ENCODE measurements at places on chromosomes 12 and 14. TPM values are rescaled to one million over a fixed set of nuclear protein-coding genes. Genes with fewer than 3 reads are reported as not detected.

Gene TAS2R14
- 3.6 TPM for polyA plus RNA-seq

Gene CLEC6A
- polyA plus RNA-seq = not detected

Gene SIX6
- polyA plus RNA-seq = not detected

GRCh38 chr12:49260571-49261363 lies 4.1 kb upstream of the TUBA1C start:
- DNase-seq = no peak

- DNase-seq = peak; percentile 70
Measured at GRCh38 chr14:22887260-22887989, 4.4 kb downstream of the REM2 start.

DNA sequence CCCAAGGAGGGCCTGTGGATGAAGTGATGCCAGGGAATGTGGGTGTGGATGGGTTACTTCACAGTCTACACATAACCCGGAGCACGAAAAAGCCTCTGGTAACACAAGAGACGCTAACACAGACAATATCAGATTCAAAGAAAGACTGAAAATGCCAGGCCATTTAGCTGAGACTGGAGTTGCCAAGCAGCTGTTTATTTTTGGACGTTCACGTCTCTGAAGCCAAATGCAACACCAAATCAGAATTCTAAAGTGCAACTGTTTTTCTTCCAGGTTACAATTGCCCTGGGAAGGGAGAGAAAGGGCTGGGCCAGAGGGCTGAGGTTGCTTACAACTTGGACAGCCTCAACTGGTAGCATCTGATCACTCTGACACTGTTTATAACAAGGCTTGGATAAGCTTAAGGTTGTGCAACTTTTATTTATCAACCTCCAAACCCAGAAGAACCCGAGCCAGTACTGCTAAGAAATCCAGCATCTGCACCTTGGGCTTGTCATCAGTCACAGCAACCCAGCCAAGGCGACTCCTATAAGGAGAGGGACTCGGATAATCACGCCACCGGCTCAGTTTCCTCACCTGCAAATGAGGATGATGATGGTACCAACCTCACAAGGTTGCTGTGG lies 24.8 kb downstream of the NUAK1 start:
- peak; percentile 66 for DNase-seq

GRCh38 chr12:96314723-96315122 lies 85.5 kb downstream of the CDK17 start:
- DNase-seq = no peak

DNA sequence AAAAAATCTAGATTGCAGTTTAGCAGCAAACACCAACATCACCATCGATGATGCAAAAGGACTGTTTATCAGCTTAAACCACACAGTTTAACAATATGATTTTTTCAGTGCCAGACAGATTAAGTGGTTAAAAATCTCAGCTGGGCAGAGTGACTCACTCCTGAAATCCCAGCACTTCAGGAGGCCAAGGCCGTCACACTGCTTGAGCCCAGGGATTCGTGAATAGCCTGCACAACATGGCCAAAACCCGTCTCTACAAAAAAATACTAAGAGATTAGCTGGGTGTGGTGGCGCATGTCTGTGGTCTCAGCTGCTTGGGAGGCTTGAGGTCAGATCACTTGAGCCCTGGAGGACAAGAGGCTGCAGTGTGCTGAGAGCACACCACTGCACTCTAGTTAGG lies 8.9 kb downstream of the RSRC2 start:
- DNase-seq = no peak

GRCh38 chr14:102344084-102344483 lies 18.6 kb downstream of the CINP start:
- DNase-seq = no peak

GRCh38 chr14:64081174-64081746 lies 212.9 kb downstream of the ESR2 start:
- no peak for DNase-seq

DNA sequence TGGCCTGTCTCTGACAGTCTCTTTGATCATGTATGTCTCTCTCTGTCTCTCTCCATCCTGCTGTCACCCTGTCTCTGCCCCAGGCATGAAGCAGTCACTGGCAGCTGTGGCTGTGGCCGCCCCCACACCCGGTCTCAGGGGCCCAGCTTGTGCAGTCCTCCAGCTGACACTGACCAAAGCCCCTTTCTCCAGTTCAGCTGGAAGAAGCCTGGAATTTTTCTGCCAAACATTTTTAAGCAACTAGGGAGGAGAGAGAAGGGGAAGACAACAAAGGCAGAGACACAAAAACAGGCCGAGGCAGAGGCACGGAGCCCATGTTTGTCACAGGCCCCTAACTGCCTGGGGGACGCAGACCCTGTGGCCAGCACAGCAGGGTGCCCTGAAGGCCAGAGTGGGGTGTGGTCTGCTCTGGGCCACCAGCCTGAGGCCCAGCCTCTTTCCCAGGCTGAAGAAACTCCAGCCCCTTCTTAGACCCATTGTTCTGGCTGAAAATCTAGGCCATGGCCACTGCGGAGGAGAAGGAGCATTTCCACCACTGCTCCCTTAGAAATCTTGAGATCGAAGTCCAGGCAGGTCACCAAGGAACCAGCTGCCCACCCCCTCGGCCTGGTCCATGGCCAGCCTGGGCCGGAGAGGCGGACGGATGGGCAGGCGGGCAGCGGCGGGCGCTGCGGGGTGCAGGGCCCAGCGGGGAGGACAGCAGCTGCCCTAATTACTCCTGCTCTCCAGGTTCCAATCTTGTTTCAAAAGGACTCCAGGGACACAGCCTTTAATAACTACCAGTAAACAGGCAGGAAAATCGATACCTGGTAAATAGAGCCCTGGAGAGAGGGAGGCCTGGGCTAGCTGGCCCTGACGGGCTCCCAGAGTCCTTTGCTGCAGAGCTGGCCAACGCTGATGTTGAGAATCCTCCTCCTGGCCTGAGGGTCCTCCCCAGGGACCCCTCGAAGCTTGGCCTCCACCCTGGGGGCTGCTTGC lies 14.9 kb downstream of the DTX1 start:
- no peak for DNase-seq

- DNase-seq = no peak
Measured at GRCh38 chr12:107570721-107571120, 114.9 kb upstream of the PWP1 start.

- DNase-seq = no peak
Measured at GRCh38 chr14:95480887-95481226, 35.6 kb downstream of the SYNE3 start.

GRCh38 chr12:104171785-104172569 lies 34.0 kb upstream of the NFYB start:
- no peak for DNase-seq

GRCh38 chr12:124479680-124480468 lies 87.5 kb downstream of the NCOR2 start:
- DNase-seq = no peak

- no peak for DNase-seq
Measured at GRCh38 chr12:88698471-88698870, 118.2 kb upstream of the KITLG start.

- no peak for DNase-seq
Measured at GRCh38 chr14:101357559-101358319, 203.6 kb upstream of the DIO3 start.

DNA sequence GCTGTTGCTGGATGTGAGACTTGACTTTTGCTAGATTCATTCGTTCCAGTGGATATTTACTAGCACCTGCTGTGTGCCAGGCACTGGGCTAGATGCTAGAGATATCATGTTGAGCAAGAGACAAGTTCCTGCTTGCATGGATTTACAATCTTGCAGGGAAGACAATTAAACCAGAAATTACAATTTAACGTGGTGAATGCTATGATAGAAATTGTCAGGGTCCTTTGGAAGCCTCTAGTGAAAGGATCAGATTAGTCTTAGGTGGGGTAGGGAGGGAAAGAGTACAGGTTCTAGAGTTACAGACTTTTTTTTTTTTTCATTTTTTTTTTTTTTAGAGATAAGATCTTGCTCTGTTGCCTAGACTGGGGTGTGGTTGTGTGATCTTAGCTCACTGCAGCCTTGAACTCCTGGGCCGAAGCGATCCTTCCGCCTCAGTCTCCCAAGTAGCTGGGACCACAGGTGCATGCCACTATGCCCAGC lies 36.7 kb downstream of the SPATS2 start:
- DNase-seq = no peak
